ENCODE measurements at places on chromosomes 2 and 18. TPM values are rescaled to one million over a fixed set of nuclear protein-coding genes. Genes with fewer than 3 reads are reported as not detected.

The CD28 gene
- total RNA-seq, result 0.21 TPM

The FNDC4 gene
- total RNA-seq, result 3.7 TPM

The EMX1 gene
- total RNA-seq, result not detected

The UGT1A10 gene
- total RNA-seq, result 3.0 TPM

The SRD5A2 gene
- total RNA-seq, result 0.65 TPM

DNA sequence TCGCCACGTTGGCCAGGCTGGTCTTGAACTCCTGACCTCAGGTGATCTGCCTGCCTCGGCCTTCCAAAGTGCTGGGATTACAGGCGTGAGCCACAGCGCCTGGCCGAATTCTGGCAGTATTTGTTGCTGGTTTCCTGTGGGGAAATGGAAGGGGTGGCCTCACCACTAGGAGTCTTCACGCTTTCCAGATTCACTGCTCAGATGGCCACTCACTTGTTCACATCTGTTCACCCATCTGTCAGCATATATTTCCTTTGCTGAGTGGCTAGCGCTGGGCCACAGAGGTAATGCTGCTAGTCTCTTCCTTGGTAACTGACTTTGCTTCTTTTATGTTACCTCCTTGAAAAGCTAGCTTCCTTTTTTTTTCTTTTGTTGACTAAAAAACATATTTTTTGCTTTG lies 27.2 kb downstream of the TMEM177 start:
- DNase-seq, result no peak

DNA sequence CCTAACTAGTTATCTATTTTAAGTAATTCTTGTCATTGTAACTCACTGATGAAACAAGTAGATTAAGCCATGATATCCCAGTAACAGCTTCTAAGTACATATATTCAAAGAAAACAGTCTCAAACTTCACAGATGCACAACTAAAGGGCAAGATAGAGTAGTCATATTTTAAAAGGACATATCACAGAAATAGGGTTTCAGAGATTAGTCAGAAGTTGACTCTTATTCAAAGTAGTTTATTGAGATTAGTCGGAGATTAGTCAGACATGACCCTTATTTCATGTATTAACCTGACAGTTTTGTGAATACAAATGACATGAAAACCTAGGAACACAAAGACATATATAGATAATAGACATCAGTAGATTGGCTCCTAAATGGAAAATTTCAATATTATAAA lies 15.9 kb upstream of the CHAC2 start:
- no peak for DNase-seq

- DNase-seq, result no peak
Observed at GRCh38 chr2:26572591-26572990, 68.6 kb downstream of the CIB4 start.

- no peak for DNase-seq
Observed at GRCh38 chr2:126771094-126771493, 115.1 kb downstream of the GYPC start.

GRCh38 chr18:59837586-59837985 lies 62.2 kb upstream of the PMAIP1 start:
- no peak for DNase-seq

GRCh38 chr2:57111531-57111930 lies 927.7 kb downstream of the CCDC85A start:
- DNase-seq, result no peak

GRCh38 chr2:69585855-69586555 lies 57.5 kb downstream of the AAK1 start:
- no peak for DNase-seq

Data from ureter (tissue), 1 donor.